ENCODE measurements at places on chromosomes 4 and X.

DNA sequence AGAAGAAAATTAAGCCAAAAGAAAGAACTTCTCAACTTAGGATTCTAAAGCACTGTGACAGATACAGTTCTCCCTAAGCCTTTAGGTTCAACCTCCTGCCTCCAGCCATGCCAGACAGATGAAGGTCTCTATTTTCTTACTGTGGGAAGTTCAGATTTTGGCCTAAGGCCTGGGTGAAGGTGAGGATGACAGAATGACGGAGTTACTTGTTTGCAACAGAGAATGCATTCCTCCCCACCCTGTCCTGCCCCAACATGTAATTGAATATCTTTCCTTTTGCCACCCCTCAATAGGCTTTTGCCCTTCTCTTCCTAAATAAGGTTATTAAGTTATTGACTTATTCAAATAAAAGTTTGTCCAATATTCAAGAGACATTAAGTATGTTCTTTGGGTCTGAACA, 25.6 kb downstream of the SLC16A2 start:
- DNase-seq = no peak

GRCh38 chr4:163875327-163875726, 380.8 kb downstream of the TMA16 start:
- DNase-seq = no peak

DNA sequence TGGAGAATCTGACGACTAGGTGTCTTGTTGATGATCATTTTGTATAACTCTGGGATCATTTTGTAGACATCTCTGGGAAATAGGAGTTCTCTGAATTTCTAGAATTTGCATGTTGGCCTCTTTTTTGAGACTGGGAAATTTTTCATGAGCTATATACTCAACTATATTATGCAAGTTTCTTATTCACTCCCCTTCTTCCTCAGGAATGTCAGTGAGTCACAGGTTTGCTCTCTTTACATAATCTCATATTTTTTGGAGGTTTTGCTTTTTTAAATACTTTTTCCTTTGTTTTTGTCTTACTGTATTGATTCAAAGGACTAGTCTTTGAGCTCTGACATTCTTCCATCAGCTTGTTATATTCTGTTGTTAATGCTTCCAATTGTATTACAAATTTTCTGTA, 1324.2 kb downstream of the TECRL start:
- no peak for DNase-seq

- DNase-seq = no peak
These were observed 13.4 kb upstream of the PBDC1 start for GRCh38 chrX:76159453-76159852.

GRCh38 chr4:82372517-82373485, 990 bp downstream of the HNRNPD start:
- peak; percentile 66 for DNase-seq

- DNase-seq = no peak
These were observed 687.2 kb upstream of the CPEB2 start for GRCh38 chr4:14315129-14315528.

- no peak for DNase-seq
These were observed 29.1 kb downstream of the RASGEF1B start for GRCh38 chr4:81442484-81443085.

- no peak for DNase-seq
These were observed 19.3 kb downstream of the NOA1 start for GRCh38 chr4:56958111-56958517.

DNA sequence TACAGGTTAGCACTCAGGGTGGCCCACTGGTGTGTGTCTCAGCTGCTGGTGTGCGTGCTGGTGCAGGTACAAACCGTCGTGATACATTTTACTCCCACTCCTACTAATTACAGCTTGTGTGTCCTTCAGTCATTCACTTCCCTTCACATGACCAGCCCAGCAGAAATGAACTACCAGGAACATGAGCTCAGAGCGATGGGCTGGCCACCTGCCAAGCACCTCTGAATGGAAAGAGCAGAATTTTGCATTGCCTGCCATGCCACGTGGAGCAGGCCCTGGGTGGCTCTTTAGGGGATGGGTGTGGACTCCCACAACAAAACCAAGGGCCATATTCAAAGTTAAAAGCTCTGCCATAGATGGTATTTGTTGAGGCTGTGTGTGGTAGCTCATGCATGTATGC, 58.9 kb upstream of the PGM2 start:
- DNase-seq = no peak

- no peak for DNase-seq
These were observed 33.2 kb downstream of the NPY2R start for GRCh38 chr4:155241664-155242063.

- DNase-seq = no peak
These were observed 158.1 kb downstream of the KDR start for GRCh38 chr4:54967289-54967688.

GRCh38 chr4:108181704-108182103, 13.0 kb upstream of the LEF1 start:
- no peak for DNase-seq

- DNase-seq = no peak
These were observed 932.6 kb downstream of the C4orf33 start for GRCh38 chr4:130028552-130028951.

DNA sequence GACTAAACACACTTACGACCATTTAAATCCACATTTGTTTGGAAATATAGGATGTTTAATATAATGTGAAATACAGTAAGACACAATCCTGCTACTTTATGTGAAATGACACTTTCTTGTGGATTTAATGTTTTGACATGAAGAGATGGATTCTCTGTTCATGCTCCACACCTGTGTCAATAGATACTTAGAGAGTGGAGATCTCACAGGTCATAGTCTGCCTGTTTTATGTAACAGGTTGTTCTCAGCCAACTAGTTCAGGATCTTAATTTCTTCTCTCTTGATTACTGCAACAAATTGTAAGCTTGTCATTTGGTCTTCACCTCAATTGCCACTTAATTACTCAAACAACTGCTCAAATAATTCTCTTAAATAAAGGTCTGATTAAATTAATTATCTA, 1621.2 kb downstream of the PCDH7 start:
- DNase-seq = no peak

DNA sequence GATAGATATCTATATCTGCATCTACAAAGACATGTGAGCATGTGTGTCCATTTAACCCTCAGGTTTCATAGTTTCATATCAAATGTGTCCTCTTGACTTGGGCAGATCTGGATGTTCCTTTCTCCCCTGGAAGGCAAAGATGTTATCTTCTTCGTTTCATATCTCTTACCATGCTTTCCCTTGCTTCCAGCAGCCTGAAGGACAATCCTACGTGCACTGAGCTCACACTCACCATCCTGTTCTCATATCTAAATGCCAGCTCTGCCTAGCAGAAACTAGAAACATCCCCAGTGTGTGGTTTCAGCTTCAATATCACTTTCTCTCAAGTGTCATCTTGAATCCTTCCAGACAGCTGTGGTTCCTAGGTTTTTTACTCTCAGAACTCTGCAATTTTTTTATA, 66.2 kb downstream of the ZAR1 start:
- no peak for DNase-seq

DNA sequence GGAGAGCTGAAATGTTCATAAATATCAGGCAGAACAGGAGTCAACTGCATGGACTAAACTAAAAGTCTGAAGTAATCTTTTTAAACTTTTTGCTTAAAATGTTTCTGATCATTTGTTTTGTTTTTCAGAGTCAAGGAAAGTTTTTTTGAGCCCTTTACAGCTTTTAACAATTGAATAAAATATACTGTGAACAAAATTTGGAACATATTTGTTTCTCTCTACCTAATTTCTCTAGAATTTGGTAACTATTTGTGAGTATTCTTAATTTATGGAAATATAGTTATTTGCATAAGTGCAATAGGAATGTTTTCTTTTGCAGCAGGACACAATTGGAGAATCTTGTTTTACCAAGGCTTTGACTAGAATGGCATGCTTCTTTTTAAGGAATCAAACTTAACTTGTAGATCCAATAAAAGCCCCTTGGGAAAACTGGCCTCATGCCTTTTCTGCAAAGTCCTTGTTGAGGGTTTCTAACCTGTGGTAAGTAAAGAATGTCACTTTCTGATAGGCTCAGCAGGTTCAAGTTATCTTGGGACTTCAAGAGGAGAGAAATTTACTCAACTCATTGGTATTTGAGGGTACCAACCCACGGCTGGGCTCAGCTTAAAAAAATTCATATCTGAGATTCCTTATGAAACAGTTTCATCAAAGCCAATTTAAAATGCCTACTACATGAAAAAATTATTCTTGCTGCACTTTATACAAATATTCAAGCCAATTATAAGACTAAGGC, 91.5 kb downstream of the UPRT start:
- DNase-seq = no peak

GRCh38 chrX:130253916-130254315, 14.8 kb downstream of the ZNF280C start:
- no peak for DNase-seq
